ENCODE measurements at places on chromosomes 12 and 14.

DNA sequence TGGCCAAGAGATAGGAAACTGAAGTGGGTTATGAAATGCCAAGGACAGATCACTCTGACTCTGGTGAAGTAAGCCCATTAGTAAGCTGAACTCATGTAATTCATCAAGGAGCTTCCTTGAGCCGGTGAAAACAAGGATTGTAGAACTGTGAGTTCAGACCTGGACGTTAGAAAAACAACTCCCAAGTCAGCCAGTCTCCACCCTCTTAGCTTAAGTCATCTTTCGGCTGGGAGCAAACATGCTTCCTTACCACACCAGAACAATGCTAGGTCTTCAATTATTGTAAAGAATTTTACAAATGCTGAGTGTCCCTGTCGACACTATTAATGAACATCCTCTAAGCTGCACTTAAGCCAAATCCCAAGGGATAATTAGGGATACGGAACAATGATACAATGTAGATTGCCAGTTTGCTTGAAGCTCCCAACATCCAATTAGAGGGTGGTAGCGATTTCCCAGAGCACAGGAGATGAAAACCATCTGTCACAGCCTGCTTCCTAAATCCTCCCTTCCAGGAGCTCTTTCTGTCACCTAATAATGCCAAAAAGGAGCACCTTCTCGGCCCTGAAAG is 45.7 kb upstream of the VASH1 start:
- no peak for DNase-seq

GRCh38 chr12:60594035-60594711 is 998.3 kb downstream of the SLC16A7 start:
- no peak for DNase-seq

DNA sequence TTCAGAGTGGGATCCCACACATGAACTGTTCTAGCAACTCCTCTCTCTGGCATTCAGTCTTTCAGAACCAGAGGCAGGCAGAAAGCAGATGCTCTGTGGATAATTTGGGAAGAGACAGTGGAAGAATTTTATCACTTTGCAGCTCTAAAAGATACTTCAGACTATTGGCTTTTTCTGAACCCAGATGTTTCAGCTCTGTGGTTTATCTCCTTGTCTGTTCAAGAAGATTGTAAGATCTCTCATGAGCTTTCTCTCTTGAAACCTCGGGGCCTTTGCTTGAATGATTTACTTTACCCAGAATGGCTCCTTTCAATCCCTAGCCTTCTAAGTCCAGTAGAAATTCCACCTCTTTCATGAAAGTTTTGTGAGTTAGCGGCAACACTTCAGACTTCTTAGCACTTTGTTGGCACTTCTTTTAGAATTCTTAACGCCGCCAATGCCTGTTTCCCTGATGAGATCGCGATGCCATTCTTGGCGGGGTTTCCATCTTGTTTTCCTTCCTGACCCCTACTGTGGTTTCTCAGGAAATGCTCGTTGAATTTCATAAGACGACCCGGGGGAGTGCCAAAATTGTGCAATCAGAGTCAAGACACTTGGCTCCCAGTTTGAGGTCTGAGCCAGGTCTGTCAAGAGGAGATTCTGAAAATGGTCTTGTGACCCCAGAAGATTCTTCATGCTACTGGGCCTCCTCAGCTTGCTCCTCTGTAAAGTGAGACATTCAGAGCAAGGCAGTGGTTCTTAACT is 107.0 kb upstream of the PRICKLE1 start:
- DNase-seq: no peak

DNA sequence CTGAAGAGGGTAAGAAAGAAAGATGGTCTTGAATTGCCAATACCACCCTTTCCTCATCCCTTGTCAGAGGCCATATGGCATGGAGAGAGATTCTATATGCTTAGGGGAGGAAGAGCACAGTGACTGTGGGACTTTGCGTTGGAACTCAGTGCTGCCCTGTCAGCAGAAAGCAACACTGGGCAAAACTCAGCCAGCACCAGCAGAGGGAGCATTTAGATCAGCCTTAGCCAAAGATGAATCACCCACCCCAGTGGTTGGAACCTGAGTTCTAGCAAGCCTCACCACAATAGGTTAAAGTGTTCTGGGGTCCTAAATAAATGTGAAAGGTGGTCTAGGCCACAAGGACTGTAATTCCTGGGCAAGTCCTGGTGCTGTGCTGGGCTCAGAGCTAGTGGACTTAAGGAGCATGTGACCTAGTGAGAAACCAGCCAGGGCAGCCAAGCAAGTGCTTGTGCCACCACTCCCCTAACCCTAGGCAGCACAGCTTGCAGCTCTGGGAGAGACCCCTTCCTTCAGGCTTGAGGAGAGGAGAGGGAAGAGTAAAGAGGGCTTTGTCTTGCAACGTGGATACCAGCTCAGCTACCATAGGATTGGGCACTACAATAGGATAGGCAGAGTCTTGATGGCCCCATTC is 11.4 kb upstream of the BCAT1 start:
- DNase-seq: no peak

GRCh38 chr12:52879394-52880351 is 25.2 kb downstream of the KRT8 start:
- DNase-seq: peak; percentile 43

All from activated T-helper 1 cell treated with Interleukin-2 at 50 U/mL for 16 hours (primary cell).